ENCODE measurements at places on chromosomes 3 and 15.

- DNase-seq, result no peak
Measured at GRCh38 chr3:150059729-150060128, 89.0 kb upstream of the PFN2 start.

GRCh38 chr3:139523718-139524117, 15.8 kb downstream of the RBP1 start:
- no peak for DNase-seq

GRCh38 chr3:133812872-133813271, 7.3 kb downstream of the SRPRB start:
- DNase-seq, result no peak

GRCh38 chr3:27044931-27045481, 324.2 kb downstream of the NEK10 start:
- no peak for DNase-seq

GRCh38 chr3:38662544-38662943, 13.1 kb upstream of the SCN5A start:
- no peak for DNase-seq

- DNase-seq, result no peak
Measured at GRCh38 chr3:312160-312733, 115.7 kb downstream of the CHL1 start.

DNA sequence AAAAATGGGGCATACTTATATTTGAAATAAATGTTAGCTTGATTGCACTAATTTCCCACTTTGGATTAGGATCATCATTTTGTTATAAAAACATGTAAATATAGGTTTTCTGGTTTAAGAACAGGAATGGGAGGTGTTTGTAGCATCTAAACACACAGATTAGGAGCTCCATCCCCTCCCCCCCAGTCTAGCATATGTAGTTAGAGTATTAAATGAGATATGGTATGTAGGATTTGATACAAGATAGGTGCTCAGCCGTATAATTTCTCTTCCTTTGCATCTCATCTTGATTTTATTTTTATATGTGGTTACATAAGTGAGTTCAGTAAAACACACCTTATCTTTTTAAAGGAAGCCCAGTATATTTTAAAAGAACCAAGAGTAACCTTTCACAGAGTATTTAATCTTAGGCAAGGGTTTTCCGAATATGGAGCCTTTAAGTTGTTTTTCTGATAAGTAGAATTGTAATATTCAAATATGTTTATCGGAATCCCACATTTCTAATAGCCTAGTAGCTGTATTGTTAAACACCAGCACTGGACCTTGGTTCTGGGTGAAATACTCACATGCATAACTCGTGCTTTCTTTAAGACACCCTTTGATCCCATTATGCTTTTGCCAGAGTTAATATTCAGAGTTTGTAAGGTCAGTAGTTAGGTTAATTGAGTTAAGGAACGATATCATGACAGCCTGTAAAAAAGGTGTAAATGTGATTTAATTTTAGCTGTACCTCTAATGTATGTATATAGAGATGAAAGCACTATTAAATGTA, 2.3 kb downstream of the SLC25A36 start:
- DNase-seq, result no peak

DNA sequence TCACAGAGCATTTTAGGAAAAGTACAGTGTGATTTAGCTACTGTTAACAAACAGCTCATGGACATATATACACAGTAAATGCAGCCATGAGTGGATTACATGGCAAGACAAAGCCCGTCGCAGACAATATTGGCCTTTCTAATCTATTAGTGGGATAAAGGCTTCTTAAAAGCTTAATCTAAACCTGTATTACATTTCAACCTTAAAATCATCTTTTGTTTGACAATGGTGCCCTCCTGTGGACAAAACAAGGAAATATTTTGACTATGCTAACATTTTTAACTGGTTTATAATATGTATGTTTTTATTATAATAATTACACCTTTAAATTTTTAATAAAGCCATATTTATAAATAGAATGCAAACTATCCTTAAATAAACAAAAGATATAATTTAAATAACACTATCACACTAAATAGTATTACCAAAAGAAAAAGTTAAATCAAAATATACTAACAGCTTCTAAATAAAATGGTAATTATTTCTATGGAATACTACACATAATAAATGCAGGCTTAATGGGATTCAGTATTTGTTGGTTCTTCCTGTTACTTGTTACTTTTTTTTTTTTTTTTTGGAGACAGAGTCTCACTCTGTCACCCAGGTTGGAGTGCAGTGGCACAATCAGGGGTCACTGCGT, 38.6 kb downstream of the TAFA4 start:
- no peak for DNase-seq

- DNase-seq, result no peak
Measured at GRCh38 chr3:155416500-155417118, 123.1 kb upstream of the STRIT1 start.

DNA sequence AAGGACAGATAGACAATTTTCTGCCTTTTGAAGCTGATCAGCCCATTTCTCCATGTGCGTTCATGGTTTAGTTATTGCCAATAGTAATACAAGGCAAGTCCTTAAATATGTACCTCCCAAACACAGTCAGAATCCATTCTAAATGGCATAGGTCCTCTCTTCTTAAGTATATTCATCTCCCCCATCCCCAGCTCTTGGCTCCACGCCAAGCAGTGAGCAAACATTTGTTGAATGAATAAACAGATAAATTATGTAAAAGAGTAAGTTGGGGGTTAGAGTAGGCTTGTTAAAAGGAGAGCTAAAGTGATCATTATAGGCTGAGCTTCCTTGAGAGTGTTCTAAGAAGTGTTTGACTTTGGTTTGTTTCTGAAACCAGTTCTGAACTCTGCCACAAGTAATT, 241.3 kb downstream of the ITPR1 start:
- no peak for DNase-seq

Data from Peyer's patch (tissue), 4 donors.